ENCODE measurements at places on chromosomes 11 and 22.

- DNase-seq: no peak
Observed at GRCh38 chr22:20951151-20951931, 15.7 kb upstream of the AIFM3 start.

DNA sequence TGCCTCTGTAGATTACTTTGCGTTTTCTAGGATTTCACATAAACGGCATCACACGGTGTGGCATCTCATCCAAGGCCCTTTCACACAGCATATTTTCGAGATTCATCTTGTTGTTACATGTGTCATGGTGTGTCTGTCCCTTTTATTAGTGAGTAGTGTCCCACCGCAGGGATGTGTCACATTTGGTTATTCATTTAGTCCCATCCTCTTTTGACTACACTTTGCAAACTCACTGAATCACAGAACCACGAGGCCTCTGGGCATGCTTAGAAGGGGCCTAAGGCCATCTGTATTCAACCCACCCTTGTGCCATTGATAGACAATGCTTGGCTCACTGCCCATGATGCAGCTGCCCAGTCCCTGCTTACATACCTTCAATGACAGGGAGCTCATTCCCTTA is 4.2 kb upstream of the RAC2 start:
- DNase-seq: no peak

GRCh38 chr11:126232683-126233082 is 21.1 kb downstream of the FAM118B start:
- DNase-seq: no peak

GRCh38 chr11:119584193-119585042 is 144.6 kb downstream of the NECTIN1 start:
- no peak for DNase-seq

- DNase-seq: no peak
Observed at GRCh38 chr11:2096919-2097301, 42.3 kb downstream of the IGF2 start.

- no peak for DNase-seq
Observed at GRCh38 chr22:24496661-24497060, 1.5 kb downstream of the UPB1 start.

DNA sequence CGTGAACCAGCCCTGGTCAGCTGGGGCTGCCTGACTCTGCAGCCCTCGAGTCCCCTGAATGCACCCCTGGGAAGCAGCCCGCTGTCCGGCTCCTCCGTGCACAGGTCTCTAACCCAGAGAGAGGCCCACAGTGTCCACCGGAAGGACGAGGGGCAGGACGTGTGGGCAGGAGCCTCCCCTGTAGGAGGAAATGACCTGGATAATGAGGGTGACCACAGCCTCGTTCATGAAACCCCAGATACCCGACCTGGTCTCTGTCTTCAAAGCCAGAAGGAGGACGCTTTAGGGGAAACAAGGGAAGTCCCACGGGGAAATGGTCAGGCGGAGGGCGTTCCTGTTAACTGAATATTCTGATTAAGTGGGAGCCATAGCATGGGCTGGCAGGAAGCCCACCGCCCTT is 23.3 kb downstream of the LIF start:
- no peak for DNase-seq

DNA sequence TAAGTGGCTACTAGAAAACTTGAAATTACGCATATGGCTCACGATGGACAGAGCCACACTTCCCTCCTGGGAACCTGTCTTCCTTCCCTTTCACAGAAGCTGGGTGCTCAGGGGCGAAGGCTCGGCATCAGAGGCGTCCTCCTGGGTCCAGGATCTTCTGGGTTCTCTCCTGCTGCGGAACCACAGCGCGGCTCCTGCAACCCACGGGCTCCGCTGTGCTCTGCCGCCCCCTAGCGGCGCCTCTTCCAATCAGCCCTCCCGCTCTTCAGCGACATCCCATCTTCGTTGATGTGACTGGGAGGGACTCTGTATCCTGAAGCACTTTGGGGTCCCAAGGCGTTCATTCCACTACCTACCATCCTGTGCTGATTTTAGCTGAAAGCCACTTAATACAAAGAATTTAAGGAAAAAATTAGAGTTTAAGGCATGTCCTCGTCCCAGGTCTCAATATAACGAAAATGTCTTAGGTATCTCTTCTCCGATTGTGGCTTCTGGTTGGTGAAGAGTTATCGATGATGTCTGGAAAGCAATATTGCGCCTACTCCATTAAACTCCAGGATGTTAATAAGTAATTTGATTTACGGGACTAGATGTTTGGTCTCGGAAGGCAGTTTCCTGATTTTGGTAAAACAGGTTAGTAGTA is 14.8 kb upstream of the RPS3 start:
- DNase-seq: peak; percentile 75

GRCh38 chr11:62547691-62548281 is 1.2 kb upstream of the AHNAK start:
- no peak for DNase-seq

DNA sequence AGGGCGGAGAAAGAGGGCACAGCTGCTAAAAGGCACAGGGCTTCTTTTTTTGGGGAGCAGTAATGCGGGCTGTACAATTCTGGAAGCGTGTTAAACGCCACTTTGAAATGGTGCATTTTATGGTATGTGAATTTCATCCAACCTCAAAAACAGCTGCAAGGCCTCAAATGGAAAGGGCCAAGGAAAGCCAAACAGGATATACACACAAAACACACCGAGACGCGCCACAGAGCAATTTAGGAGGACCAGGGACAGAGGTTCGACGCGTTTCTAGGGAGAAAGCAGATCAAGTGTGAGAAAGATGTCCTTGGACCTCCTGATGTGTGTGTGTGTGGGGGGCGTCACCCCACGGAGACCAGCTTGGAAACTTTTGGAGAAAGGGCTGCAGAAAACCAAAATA is 31.1 kb downstream of the TSPAN4 start:
- no peak for DNase-seq

DNA sequence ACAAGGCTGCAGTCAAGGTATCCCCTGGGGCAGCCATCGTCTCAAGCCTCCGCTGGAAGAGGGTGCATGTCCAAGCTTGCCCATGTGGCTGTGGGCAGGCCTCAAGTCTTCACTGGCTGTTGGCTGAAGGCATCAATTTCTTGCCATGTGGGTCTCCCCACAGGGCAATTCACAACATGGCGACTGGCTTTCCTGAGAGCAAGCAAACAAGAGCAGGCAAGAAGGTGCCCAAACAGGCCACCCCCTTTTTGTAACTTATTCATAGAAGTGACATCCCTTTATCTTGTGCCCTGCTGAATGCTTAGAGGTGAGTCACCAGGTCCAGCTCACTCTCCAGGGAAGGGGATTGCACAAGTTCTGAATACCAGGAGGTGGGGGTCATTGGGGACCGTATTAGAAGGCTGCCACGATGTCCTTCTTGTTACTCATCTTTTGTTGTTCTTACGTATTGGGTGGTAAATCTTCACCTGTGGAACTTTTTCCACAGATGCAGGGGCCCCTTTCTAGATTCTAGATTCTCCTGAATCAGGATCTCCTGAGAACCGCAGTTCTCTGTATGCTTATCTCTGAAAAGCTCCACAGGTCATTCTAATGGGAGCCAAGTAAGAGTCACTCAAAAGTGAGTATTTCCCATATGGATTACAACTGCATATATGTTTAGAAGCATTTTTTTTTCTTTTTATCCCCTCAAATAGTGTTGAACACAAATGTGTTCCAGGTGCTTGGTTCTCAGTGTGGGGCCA is 44.2 kb upstream of the MICAL2 start:
- DNase-seq: no peak

GRCh38 chr22:31295831-31296657 is 3.8 kb upstream of the PIK3IP1 start:
- no peak for DNase-seq

GRCh38 chr11:117972044-117972443 is 14.2 kb upstream of the IL10RA start:
- DNase-seq: no peak

DNA sequence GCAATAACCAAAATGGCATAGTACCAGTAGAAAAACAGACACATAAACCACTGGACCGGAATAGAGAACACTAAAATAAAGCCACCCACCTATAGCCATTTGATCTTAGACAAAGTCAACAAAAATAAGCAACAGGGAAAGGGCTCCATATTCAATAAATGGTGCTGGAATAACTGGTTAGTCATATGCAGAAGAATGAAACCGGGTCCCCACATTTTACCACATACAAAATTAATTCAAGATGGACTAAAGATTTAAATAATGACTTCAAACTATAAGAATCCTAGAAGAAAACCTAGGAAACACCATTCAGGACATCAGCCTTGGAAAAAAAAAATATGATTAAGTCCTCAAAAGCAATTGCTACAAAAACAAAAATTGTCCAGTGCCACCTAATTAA is 30.1 kb upstream of the NOX4 start:
- DNase-seq: no peak

GRCh38 chr22:47291565-47292495 is 529.4 kb downstream of the TBC1D22A start:
- DNase-seq: no peak

DNA sequence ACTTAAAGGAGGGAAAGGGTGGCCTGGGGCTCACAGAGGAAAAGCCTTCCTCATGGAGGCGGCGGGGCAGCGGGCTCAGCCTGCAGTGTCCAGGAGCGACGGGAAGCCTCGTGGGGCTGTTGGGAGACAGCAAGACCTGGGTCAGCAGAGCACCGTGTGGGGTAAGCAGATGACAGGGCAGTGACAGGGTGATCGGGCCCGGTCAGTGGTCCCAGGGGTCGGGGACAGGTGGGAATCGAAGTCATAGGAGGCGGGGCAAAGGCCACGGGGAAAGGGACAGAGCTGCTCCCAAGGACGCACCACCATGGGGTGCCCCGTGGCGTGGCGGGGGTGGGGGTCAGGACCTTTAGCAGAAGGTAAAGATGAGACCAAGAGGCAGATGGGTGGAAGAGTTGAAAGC is 49.8 kb downstream of the CDKN1C start:
- no peak for DNase-seq

DNA sequence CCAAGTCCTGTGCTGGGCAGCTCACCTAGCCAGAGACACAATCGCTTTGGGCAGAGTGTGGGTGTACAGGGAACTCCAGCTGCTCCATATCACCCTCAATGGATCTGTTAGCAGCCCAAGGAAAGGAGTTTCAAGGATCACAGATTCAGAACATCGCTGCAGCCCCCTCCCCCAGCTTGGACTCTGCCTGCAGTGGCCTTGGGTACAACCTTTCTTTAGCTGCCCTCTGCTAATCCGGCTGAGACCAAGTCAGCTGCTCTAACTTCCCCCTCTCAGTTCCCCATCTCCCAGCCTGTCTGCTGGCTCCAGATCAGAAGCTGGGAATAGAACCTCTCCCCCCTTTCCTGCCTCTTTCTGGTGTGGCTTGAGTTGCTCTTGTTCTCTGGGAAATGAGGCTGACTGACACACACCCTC is 1.3 kb downstream of the TMEM86A start:
- no peak for DNase-seq
